ENCODE measurements at places on chromosomes 6 and 20.

DNA sequence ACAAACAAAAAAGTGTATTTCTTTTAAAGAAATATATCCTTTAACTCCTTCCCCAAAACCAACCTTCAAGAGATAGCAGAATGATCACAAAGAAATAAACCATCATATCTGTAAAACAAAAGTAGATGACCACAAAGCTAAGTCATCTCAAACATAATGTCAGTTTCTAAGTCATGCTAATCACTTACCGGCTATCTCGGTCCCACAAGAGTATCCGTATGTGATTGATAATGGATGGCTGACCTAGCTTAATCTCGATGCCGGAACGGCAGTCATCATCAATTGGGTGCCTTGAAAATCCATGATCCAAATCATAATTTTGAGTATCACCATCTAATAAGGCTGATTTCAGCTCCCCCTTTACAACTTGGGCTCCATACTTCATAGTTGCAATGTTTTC is 59.7 kb downstream of the BTBD9 start:
- DNase-seq = no peak

DNA sequence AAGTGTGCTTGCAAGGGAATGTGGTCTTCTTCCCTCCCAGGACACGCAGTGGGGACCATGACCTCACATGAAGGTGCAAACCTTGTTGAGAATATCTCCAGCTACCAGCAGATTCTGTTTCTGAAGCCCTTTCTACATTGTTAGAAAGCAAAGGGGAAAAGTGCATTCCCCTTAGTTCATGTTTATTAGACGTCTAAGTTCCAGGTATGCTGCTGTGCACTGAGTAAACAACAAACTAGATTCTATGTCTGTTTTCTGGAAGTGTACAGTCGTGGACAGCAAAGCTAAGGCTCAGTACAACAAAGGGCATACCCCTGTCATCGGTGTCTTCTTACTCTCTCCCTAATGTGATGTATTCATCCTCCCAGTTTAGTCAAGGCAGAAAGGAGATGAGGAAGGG is 178.5 kb downstream of the KIF16B start:
- no peak for DNase-seq

DNA sequence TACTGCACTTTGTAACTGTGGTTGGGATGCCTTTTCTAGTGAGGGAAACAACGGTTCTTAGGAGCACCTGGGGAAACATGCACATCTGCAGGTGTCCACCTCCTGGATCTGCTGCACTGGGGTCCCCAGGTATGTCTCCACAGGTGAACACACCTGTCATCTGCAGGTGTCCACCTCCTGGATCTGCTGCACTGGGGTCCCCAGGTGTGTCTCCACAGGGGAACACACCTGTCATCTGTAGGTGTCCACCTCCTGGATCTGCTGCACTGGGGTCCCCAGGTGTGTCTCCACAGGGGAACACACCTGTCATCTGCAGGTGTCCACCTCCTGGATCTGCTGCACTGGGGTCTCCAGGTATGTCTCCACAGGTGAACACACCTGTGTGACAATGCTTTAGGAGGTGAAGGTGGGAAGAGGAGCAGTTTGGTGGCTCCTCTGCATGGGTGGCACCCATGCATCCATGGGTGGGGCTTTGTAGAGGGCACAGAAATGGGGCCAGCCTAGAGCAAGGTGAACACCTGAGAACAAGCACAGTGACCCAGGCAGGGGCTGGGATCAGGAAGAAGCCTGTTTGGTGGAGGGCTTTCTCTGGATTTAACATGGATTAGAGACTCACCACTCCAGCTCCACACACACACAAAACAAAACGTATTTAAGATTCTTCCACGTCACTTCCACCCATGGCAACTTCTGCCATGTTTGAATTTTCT is 206.0 kb upstream of the CDH4 start:
- no peak for DNase-seq

DNA sequence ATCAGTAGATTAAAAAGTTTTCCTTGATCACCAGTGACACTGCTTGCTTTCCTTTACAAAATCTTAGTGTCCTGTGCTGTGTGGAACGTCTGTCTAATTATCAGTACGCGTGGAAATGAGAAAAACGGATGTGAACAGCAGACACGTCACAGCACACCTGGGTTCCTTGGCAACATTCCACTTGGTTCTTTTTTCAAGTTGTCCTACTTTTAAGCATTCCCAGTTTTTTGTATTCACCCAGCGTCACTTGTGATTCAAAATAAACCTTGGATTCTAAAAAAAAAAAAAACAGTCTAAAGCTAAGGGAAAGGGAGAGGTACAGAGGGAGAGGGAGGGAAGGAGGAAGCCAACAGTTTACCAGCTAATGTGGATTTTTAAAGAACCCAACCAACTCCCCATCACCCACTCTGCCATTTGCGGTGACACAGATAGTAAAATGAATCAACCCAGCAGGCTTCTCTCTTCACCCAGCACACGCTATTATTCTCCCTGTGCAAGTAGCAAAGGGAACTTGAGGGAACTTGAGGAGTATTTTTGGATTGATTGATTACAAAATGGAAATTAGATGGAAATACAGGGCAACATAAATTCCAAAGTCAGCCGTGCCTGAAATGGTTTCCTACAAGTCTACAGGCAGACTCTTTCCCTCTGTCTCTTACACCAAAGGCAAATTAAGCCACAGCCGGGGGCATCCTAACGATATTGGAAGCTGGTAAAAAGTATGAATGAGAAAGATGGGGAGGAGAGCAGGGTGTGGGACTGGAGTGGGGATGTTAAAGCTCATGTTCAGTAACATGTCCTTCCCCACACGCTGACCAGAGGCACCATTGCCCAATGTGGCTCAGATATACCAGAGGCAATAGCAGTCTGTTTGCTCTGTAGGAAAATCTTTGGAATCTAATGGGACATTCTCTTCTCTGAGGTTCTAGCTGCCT is 129.8 kb downstream of the SASH1 start:
- DNase-seq = no peak

GRCh38 chr20:23637282-23638221 is at the start of gene CST3:
CST3 (minus strand) TSS chr20:23637955; CDS start chr20:23637862, 93 bp downstream.
- no peak for DNase-seq

GRCh38 chr6:32947552-32948465 is 5.1 kb downstream of the HLA-DMA start:
- no peak for DNase-seq

GRCh38 chr20:37291724-37292126 is 2.3 kb downstream of the MANBAL start:
- no peak for DNase-seq

DNA sequence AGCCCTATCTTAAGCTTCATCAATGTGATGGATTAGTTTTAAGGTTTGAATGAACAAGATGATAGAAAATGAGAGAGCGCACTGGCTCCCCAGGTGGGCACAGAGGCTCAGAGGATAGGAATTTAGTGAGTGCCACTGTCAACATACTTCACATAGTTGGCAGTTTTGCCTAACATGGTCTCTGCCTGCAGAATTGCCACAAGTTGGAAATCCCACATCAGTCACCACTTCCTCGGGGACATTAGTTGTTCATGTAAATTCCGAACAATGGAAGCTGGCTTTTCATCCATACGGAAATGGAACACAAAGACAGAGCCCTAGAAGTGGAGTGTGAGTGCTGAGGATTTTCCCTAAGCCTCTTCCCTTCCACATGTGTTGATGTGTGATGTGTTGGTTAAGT is 123.9 kb upstream of the PHACTR1 start:
- no peak for DNase-seq

GRCh38 chr6:149445095-149445466 is 39.7 kb downstream of the ZC3H12D start:
- DNase-seq = no peak

GRCh38 chr6:129586815-129587214 is 123.2 kb downstream of the ARHGAP18 start:
- DNase-seq = no peak

DNA sequence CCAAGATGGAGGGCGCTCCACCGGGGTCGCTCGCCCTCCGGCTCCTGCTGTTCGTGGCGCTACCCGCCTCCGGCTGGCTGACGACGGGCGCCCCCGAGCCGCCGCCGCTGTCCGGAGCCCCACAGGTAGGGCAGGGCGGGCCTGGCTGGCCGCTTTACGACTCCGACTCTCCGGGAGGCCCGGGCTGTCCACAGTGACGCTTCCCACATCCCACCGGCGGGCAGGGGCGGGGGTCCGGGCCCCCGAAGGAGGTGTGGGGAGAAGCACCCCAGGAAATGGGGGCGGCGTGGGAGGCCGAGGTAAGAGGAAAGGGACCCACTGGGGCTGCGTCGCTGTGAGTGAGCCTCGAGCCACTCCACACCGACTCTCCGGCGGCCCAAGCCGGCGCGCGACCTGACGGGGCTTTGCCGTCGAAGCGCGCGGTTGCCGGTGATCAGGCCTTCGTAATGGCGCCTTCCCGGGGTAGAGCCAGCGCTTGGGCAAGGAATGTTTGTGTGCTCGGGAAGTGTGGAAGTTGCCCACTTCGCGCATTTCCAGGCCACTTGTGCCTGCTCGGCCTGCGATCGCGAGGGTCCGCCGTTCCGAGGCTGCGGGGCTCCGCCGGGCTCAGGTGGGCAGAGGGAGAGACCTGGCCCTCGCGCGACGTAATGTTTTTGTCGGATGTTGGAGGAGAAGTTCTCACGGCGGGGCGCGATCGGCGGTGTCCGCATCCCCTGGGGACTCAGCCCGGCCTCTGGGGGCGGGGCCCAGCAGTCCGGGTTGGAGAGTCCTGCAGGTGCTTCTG is 427 bp downstream of the GINM1 start:
- DNase-seq = peak; percentile 52

GRCh38 chr6:168841609-168842278 is 400.8 kb downstream of the SMOC2 start:
- DNase-seq = no peak

- DNase-seq = no peak
These were observed 2.1 kb downstream of the EPM2A start for GRCh38 chr6:145733207-145733606.

GRCh38 chr6:160477901-160478300 is 129.7 kb downstream of the SLC22A3 start:
- no peak for DNase-seq

DNA sequence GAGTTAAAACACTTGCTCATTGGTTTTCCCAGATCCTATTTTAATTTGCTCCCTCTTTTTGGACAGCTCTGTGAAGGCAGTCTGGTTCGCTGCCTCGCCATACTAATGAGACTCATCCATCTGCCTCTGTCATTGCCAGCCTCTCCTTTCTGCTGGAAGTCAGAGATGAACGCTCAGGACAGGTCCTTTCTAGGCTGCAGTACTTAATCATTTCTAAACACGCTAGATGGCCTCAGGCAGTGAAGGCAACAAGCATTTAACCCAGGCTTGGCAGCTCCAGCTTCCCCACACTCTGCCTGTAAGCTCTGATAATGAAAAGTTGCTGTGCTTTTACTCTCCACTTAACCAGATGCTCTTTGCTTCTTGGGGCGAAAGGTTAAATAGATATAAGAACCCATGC is 286.7 kb upstream of the POU3F2 start:
- DNase-seq = no peak

DNA sequence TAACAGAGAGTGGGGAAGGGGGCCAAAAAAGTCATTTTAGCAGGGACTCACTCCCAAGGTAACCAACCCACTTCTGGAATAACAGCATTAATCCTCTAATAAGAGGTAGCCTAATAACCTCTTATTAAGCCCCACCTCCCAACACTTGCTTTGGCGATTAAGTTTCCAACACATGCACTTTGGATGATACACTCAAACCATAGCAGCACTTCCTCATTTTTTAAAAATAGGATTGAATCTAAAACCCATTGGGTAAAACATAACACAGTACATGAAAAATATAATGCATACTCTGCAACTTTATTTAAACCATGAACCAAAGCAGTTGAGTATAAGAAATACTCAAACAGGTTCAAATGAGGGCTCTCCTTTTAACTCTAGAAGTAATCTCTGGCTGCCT is 318.3 kb downstream of the HACE1 start:
- no peak for DNase-seq

DNA sequence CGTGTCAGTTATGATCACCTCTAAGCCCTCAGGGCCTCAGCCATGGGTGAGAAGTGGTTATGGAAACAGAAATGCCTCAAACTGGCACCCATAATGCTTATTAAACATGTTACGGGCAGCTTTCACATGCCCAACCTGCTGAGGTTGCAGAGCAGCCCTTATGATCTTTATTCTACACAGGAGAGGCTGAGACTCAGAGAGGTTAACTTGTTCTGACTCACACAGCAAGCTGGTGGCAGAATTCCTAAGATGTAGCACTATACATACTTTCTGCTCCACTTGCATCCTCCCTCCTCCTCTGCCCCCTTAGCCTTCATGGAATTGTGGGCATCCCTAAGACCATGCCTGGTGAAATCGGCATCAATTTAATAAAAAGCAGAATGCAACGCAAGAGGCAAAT is 34.7 kb upstream of the IGF2R start:
- DNase-seq = no peak

- DNase-seq = no peak
These were observed 38.0 kb downstream of the RARS2 start for GRCh38 chr6:87551799-87552198.

- peak; percentile 19 for DNase-seq
These were observed 26.0 kb downstream of the PTGIS start for GRCh38 chr20:49541733-49542513.

DNA sequence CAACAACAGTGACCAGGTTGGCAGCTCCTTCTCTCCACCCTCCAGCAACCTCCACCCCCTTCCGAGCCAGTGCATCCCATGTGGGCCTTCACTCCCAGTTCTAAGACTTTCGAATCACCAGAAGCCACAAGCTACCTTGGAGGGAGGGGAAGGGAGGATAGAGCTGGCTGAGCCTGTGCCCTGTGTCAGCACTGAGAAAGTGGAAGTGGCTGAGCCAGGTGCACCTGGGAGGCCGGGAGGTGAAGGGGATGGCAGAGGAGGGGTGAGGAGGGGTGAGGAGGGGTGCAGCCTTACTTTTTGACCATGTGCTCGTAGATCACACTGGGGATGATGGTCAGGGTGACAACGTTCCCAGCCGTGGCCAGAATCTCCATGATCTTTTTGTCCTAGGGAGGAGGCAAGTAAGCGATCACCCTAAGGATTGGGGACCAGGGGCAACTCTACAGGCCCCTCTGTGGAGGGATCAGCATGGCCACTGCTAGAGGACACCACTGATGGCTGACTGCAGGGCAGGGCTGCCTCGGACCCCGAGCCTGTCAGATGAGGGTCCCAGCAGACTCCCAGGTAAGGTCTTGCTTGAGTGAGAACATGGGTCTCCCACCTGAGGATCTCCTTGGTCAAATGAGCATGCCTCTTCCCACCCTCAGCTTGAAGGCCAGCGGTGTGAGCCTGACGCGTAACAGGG is 18.3 kb downstream of the SDCBP2 start:
- no peak for DNase-seq

DNA sequence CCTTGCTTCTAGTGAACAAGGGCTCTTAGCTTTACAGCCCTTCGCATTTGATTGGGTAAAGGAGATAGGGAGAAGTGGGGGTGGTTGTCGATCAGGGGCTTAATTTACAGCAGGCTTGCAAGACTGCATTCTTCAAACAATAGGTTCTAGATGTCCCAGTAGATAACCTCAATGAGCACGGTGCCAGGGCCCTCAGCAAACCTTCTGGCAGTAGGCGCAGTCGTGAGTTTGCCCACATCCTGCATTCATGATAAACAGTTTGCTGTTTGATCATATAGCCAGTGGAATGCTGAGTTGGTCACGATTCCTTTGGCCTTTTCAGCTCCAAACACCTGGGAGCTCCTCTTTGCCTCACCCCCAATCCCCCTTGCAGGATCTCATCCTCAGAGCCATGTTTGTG is 27.5 kb downstream of the SUN5 start:
- DNase-seq = no peak

GRCh38 chr6:122676688-122677087 is 66.5 kb downstream of the PKIB start:
- no peak for DNase-seq

- no peak for DNase-seq
These were observed 777.8 kb downstream of the TBC1D32 start for GRCh38 chr6:120556491-120556890.
